ENCODE measurements at places on chromosomes 7 and 10.

GRCh38 chr10:59320355-59320754 is 42.0 kb downstream of the FAM13C start:
- no peak for DNase-seq

GRCh38 chr7:44172352-44172751 is 16.9 kb downstream of the GCK start:
- no peak for DNase-seq

DNA sequence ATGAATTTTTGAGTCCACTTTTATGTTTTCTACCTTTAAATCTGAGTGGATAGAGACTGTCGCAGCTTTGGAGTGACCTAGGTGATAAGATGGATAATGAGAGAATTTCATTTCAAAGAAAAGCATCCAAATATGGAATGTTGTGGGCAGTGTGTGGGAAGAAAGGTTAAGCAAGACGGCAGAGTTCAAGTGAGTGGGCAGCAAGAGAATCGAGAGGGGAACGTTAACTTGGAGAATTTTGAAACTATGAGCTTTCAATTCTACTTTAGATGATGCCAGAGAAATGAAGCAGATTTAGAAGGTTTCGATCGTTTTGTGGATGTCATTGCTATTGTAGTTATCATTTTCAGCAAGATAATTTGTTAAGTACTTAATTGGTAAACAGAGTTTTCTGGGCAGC is 73.0 kb downstream of the XRCC2 start:
- no peak for DNase-seq

GRCh38 chr10:128530301-128530700 is 404.1 kb upstream of the MKI67 start:
- DNase-seq, result no peak

DNA sequence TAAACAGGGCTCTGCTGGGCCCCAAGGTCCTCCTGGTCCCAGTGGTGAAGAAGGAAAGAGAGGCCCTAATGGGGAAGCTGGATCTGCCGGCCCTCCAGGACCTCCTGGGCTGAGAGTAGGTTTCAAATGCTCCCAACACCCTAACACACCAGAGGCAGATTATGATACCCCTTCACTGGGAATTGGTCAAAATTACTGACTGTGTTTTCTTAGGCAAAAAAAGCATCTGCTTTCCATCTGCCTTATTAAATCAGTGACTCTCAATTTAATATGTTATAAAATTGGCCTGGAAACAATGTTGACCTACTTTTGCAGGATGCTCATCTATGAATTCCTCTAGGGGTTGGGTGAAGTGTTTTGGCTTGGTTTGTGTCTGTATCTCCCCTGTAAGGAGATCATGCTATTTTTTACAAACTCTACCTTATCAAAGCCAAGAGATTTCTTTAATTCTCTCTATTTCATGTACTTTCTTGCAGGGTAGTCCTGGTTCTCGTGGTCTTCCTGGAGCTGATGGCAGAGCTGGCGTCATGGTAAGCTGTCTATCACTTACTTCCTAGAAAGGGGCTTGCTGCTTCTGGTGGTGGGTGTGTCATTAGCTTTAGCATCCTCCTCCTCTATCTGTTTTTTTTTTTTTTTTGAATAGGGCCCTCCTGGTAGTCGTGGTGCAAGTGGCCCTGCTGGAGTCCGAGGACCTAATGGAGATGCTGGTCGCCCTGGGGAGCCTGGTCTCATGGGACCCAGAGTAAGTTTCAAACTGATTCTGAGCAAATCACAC is 15.9 kb downstream of the COL1A2 start:
- no peak for DNase-seq

DNA sequence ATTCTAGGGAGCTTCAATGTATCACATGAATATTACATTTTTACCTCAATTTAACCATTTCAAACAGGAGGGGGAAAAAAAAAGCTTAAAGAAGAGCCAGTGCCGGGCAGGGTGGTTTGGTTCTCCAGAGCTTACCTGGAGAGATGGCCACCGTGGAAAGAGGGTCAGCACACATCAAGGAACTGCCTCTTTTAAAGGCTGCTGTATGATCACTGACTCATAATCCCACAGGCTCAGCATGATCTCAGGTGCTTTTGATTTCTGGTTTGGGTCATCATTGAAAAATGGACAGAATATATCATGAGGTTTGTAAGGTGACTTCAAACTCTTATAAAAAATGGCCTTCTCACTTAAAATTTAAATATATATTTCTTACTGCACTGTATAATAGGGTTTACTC is 67.5 kb upstream of the MDFIC start:
- DNase-seq, result no peak

DNA sequence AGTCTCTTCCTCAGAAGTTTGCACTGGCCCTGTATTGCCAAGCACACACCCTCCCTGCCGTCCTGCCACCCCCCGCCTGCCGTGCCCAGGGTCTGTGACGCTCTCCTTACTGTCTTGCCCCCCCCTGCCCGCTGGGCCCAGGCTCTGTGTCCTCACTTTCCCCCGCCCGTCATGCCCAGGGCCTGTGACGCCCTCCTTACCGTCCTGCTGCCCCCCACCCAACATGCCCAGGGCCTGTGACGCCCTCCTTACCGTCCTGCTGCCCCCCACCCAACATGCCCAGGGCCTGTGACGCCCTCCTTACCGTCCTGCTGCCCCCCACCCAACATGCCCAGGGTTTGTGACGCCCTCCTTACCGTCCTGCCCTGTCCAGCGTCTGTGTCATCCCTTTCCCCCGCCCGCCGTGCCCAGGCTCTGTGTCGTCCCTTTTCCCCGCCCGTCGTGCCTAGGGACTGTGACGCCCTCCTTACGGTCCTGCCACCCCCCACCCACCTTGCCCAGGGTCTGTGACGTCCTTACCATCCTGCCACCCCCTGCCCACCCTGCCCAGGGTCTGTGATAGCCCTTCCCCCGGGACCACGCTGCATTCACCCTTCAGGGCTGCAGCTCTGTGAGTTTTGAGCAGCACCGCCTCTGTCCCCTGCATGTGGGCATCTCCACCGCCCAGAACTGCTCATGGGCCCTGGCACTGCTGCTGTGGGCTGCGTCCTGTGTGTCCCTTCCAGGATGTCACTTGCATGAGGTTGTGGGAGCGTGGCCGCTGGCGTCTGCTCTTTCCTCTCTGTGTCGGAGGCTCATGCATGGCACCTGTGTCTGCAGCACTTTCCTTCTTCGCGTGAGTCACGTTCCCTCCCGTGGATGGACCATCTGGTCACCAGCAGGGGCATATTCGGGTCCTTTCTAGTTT is 19.3 kb upstream of the PRKAR1B start:
- DNase-seq, result no peak

DNA sequence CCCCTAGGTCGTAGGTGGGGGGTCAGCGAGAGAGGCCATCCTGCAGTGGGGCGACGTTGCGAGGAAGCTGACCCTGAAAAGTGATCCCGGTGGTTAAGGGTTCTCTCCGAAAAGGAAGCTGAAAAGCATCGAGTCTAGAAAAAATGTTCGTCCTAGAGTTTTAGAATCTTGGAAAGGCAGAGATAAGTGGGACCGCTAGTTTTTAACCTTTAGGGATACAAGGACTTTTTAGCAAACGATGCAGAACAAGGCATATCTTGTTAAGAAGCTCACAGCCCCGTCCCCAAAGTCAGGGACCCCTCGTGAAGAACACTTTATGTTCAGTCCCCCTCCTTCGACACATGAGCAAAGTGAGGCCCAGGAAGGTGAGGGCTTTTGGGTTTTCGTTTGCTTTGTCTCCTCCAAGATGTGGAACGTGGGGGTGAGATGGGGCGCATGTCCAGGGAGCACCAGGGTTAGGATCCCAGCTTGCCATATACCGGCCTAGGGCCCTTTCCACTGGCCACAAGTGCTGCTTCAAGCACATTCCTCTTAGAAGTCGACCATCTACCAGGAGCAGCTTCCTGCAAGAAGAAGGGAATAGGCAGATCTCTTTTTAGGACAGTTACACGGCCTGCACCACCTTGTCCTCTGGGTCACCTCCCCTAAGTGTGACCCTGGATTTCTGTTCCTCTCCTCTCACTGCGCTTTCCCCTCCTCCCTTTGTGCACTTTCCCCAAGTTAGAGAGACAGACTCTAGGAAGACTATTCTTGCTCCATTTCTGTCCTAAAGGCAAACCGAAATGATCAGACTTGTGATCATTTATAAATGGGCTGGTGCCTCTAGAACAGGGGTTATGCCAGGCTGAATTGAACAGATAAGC is 969 bp downstream of the SLC35G1 start:
- DNase-seq, result no peak

DNA sequence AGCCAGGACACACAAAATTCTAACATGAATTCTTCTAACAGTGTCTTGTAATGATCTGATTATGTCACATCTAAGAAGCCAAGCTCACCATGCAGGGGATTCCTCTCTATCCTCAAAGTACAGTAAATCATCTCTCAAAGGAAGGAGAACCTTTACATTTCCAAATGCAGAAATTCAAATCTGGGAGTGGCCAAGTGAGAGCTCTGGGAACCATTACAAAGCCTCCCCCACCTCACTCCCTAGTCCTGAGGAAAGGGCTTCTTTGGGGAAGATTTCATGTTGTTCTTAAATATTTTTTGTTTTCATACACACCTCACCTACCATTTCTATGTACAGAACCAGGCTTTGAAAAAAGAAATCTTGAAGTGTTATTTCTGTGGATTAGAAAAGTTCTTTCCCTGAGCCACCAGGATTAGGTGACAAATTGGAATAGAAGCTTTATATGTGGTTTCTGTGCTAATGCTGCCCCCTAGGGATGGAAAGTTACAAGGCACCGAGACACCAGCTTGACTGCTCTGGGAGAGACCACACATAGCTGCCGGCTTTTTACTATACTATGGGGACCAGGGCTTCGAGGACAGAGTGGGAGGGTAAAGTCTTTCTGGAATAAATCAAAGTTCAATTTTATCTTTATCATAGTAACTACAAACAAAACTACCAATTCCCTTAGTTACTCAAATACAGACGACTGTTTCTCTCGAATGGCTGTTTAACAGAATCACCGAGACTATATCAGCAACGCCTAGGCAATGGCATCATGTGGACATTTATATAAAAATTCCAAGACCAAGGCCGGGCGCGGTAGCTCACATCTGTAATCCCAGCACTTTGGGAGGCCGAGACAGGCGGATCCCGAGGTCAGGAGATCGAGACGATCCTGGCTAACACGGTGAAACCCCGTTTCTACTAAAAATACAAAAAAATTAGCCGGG is 116.1 kb downstream of the RNF216 start:
- no peak for DNase-seq

DNA sequence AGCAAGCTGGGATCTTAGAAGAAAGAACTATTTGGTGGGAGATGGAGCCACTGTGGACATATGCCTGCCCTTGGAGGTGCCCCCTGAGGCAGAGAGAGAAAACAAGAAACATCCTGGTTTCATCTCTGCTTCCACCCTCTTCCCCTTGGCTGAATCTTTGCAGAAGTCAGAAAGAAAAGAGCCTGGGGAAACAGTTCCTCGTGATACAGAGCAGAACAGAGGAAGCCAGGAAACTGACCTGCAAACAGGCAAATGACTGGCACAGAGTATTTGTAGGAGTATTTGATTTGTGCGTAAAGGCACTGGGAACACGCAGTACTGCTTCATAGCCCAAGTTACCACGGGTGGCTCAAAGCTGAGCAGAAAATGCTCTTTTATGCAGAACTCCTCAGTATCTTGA is 7.0 kb upstream of the KEL start:
- no peak for DNase-seq

DNA sequence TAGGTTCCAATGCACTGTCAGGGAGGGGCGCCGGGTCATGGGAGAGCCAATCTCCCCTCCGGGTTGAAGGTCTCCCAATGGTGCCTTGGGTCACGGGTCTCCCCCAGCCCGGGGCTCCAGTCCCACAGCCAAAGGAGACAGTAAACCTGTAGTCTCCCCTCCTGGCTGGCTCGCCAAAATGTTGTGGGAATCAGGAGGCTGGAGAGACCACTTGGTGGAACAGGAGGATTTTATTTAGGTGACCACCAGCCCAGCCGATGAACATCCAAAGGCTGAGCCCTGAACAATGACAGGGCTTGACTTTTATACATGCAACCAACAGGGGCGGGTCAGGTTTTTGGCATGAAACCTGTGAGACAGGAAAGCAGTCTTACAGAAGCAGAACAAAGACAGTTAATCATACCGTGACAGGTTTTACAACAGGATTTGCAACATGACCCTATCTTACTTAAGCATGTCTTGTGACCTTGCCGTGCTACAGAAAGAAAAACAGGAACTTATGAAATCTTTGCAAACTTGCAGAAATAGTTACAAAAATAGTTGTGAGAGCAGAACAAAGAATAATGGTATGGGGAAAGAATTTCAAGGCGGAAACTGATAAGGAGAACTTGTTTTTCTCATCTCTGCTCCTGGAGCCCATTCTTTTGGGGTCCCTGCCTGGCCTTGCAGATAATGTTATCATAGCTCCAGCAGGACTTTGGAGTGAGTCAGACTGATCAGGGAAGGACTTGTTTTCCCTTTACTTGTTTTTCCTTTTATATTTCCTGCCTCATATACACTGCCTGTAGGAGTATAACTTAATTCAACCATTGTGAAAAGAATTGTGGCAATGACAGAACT is 7.1 kb downstream of the ERV3-1 start:
- no peak for DNase-seq

DNA sequence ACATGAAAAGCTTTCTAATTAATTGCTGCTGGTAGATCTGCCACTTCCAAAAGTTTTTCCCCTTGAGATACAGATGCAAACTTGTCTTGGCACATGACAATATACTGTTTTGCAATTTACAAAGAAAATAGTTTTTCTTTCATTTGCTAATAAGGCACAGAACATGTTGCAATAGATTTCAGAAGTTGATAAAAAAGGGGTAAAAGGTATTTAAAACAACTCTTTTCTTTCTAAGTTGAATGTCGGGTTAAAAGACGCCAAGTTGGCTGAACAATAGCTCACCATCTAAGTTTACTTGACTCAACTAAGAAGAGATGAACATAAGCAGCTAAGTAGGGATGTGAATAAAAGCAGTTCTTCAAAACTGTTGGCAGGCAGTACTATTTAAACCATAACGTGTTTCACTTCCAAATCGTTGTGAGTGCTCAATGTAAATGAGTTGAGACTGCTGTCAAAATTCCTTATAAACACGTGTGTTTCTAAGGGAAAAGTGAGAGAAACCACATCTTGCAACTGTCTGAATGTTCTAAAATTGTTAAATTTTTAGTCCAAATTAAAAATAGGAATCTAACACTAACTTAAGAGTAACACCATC is 14.5 kb upstream of the THSD7A start:
- no peak for DNase-seq

DNA sequence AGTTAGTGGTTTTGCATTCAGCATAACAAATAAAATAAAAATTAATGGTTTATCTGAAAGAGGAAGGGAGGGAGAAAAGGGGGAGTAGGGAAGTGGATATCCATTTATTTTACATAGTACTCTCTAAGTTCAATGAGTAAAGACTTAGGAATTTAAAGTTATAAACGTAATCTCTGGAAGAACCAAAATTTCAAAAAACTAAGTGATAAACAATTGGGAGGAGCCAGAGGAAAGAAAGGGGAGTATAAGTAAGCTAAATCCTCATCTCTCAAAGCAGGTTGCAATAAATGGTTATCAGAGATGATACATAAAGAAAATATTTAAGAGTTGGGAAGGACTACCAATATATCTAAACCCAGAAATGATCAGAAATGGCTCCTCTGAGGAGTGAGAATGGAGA is 46.4 kb downstream of the ANK3 start:
- DNase-seq, result no peak

- no peak for DNase-seq
Observed at GRCh38 chr7:31856337-31856736, 169.3 kb downstream of the PPP1R17 start.
